Stimulated activated CD8-positive, alpha-beta memory T cell treated with anti-CD3 and anti-CD28 coated beads, Interleukin-4, amount 100 ng/mL, for 24 hours (primary cell): ENCODE measurements at places on chromosomes 4 and X.

DNA sequence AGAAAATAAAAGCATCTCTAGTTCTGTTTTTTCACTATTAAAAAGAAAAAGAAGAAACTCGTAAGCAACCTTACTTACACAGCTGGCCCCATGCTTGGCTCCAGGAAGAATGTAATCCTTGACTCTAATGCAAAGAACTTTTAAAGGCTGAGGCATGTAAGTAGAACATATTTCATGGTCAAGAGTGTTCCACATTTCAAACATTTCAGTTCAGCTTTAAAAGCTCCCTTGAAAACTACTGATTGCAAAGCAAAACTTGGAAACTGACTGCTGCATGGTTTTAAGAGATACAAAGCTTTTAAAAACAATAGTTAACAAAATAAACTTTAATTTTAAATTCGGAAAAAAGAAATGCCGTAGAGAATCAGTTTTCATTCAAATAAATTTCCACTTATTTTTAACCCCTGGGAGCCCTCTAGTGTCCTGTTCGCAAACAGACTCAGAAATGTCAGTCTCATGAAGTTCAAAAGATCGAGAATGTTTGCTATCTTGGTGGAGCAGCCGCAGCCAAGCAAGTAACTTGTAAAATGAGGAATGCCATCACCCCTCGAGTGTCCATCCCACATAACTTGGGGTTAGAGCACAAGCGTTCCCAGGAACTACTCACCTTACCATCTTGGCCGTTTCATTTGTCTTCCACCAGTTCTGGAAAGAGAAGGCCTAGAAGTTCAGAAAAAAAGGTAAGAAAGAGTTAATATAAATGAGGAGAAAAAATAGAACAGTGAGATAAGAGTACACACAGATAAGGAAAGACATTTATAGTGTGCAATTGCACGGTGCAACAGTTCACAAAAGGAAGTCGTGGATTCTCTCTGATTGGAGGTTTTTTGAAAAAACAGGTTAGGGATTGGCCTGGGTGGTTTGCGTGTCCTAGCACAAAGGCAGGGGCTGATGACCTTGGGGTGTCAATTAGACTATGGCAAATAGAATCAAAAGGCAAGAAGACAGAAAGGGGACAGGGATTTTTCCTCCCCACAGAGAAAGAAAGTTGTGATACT lies at the start of gene GASK1B:
GASK1B (minus strand) TSS at position 765 of the 998 bp plus-strand sequence. CDS start 1,650 bp downstream, outside the sequence.
- DNase-seq = no peak

DNA sequence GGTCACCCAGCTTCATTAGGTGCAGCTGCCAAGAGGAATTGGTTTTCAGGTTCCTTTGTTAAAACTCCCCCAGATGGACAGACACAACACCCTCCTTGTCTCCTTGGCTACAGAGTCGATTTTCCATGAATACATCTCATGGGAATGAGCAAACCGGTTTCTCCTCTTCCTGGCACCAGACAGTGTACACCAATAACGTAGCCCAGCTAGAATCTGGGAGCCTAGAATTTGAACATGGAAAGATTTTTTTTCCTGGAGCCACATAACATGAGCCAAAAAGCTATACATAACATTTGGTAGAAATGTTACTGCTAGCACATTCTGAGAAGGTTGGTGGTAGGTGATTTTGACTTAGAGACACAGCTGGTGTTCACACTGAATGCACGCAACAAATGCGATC lies 62.9 kb upstream of the SLC34A2 start:
- DNase-seq = no peak

DNA sequence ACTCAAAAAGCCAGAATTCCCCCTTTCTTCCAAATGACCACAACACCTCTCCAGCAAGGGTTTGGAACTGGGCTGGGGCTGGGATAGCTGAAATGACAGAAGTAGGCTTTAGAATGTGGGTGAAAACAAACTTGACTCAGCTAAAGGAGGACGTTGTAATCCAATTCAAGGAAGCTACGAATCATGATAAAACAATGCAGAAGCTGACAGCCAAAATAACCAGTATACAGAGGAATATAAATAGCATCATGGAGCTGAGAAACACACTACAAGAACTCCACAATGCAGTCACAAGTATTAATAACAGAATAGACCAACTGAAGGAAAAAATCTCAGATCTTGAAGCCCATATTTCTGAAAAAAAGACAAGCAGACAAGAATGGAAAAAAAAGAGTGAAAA lies 95.8 kb upstream of the TET2 start:
- no peak for DNase-seq

DNA sequence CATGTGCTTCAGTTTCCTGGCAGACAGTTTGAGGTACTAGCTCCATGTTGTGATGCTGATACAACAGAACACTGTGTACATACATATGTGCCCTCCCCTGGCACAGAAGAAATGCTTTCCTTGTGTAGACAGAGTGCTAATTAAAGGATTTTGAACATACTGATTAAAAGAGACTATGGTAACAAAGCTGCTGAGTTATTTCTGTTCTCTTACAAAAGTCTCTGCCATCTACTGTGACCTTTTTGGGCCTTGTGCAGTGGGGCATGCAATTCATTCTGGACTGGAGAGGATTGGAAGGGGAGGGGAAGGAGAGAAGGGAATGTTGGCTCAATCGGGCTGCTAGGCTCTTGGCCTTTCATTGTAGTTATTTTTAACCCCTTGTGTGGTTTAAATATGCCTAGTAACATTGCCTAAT lies 6.0 kb downstream of the PDLIM5 start:
- DNase-seq = no peak

DNA sequence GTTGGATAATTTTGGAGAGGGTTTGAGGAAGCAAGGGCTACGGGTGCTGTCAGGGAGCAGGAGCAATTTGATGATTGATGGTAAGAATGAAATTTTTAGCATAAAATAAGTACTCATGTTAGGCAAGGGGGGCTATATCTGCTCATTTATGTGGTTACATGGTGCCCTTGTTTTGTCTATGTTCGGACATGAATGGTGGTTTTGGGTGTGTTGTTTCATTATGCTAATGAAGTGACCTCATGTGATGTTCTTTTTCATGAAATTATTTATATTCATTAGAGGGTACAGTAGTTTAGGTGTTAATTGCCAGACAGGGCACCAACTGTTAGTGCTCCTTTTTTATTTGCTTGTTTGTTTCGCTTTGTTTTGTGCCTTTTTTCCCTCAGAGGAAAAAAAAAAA lies 29.3 kb downstream of the CEP44 start:
- DNase-seq = no peak

GRCh38 chr4:58809366-58809765 lies 1699.2 kb upstream of the IGFBP7 start:
- no peak for DNase-seq
